NCI-H146 (cell line): ENCODE measurements at places on chromosomes 2 and 18.

GRCh38 chr2:190932514-190932913 is 51.9 kb downstream of the GLS start:
- DNase-seq: no peak

- DNase-seq: no peak
These were observed 8.4 kb upstream of the RNF125 start for GRCh38 chr18:32010124-32010721.

GRCh38 chr2:170354855-170355780 is 177.2 kb downstream of the MYO3B start:
- peak; percentile 80 for DNase-seq

DNA sequence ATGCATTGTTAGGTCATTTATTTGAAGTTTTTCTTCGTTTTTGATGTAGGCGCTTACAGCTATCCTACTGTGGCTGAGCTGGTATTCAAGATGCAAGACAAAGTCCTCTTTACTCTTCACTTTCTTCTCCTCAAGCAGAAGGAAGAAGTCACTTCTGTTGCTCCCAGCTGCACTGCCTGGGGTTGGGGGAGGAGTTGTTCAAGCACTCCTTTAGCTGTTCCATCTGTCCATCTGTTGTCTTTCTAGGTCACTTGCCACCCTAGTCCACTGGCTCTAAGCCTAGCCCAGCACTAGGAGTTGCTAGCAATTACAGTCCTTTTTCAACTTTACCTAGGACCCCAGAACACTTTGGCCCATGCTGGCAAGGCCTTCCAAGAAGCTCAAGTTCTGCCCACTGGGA is 200.6 kb upstream of the RBMS1 start:
- DNase-seq: no peak

GRCh38 chr2:136766073-136766404 is 694 bp downstream of the THSD7B start:
- no peak for DNase-seq
